Activated T-cell treated with anti-CD3 and anti-CD28 coated beads, Interleukin-2, amount 50 U/mL, for 4 hours (primary cell): ENCODE measurements at places on chromosomes 12 and 14.

DNA sequence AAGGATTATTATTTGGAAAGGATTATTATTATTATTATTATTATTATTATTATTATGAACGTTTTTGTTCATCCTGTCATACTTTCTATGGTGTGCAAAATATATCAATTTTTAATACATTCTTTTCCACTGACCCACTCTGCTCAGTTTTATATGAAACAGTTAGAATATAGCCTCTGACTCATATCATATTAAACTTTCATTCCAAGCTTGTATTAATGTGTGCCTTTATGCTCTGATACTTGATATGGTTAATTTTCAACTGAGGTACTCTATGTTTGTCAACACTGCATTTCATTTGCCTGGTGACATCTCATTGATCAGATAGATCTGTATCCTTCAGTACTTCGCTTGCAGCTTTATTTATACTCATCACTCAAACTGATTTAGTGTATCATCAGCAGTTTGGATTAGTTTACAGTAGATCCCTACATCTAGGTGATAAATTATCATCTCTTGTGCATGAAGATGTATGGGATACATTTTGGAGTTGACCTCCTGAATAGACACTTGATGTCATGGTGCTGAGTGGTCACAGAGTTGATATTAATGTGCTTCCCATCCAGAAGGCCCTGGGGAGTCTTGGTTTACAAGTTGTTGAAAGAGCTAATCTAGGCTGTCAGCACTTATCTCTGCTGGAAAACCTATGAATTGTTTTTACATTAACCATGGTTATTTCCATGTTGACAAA, 271.8 kb downstream of the TRHDE start:
- DNase-seq: no peak

GRCh38 chr14:99889268-99889667, 96.1 kb downstream of the EML1 start:
- DNase-seq: no peak

GRCh38 chr14:36553656-36554260, 28.7 kb downstream of the NKX2-8 start:
- no peak for DNase-seq

DNA sequence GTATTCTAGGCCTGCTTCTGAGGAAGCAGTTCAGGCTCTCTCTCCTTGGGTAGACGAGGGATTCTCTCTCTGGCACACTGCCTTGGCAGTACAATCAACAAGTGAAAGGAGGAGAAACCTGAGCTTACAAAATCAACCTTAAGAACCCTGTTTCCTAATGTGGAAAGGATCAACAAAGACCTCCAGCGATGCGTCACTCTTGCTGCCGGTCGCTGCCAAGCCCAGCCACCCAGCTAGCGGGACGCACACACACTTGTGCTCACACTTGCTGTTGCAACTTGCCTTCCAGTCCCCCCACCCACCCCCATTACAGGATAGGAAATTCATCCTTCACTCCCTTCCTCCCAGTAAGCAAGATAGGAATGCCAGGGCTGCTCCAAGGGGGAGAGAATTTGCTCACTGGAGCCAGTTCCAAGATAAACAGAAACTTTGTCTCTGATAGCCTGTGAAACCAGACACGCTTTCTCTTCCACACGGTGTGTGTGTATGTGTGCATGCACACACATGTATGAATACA, 144.3 kb downstream of the BCL11B start:
- DNase-seq: no peak

GRCh38 chr14:75318353-75318752, 39.7 kb downstream of the FOS start:
- no peak for DNase-seq

DNA sequence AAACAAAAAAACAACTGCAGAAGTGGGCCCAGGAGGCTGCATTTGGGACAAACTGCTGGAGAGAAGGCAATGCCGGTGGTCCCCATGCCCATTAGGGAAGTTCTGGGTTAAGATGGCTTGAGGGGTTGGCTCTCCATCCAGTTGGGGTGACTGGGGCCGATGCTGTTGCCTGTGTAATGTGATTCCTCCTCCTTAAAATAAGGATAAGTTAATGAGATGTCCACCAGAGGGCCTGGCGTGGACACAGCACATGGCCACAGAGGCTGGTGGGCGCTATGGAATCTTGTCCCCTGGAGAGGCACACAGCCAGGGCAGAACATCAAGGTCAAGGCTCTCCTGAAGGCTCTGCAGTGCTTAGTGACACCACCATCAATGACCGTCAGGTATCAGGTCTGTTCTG, 1.0 kb upstream of the TESC start:
- no peak for DNase-seq

GRCh38 chr14:49875640-49876198, 17.2 kb upstream of the ARF6 start:
- DNase-seq: no peak

DNA sequence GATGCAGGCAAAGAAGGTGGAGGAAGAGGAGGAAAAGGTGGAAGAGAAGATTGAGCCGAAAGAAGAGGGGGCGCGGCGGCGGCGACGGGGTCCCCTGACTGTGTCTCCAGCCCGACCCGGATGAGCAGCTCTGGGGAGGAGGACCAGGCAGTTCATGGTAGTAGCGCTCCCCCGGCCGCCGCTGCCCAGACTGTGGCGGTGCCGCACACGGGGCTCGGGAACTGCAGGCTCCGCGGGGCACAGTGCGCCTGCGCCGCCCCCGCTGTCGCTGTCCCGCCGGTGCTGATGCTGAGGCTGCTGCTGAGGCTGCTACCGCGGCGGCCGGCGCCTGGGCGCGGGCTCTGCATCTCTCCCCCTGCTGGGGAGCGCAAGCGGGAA, at the start of gene KCNH5:
Gene KCNH5, minus strand, starts transcription at position 225 of the 378 bp plus-strand sequence. CDS start 272 bp downstream, outside the sequence.
- DNase-seq: no peak

DNA sequence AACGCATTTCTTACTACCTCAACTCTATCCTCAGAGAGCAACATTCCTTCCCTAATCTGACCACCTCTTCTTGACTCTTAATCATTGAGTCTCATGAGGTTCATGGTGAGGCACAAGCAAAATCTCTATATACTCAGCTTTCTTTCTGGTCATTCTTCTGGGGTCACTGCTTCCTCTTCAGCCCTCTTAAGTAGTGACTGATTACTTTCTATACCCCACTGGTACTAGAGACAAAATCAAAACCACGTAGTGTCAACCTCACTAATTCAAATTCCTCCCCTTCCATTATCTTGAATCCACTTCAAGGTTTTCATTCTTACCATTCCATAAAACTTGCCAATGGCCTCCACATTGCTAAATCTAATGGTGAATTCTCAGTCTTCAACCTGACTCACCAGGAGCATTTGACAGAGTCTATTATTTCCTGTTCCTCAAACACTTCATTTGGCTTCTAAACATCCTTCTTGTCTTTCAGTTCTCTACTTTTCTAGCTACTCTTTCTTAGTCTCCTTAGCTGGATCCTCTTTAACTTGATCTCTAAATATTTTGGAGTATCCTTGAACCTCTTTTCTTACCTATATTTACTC, 6.8 kb downstream of the WDHD1 start:
- DNase-seq: no peak

GRCh38 chr12:93379326-93379980, 1.7 kb downstream of the NUDT4 start:
- DNase-seq: no peak

GRCh38 chr14:68977718-68978171, 1.4 kb downstream of the ACTN1 start:
- DNase-seq: no peak

GRCh38 chr12:2841056-2841650, 6.3 kb upstream of the NRIP2 start:
- no peak for DNase-seq

DNA sequence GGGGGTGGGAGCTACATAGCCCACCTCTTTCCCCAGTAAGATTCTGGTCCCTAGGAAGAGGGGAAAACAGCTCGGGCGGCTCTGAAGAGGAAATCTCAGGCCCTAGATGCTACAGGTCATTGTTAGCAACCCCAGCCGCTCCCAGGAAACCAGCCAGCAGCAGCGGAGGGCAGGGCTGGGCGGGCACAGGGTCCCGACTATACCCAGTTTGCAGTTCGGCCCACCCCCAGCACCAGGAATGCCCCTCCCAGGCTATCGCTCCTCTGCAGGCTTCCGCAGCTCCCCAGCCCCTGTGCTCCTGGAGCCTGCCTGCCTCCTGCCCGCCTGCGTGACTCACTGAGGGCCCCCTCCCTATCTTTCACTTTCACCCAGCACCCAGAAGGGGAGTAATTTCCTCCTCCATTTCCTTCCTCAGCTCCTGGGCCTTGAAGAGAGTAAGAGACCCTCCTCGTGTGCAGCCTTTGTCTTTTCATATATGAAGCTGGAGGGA, 27.2 kb upstream of the PNMA1 start:
- peak; percentile 60 for DNase-seq

DNA sequence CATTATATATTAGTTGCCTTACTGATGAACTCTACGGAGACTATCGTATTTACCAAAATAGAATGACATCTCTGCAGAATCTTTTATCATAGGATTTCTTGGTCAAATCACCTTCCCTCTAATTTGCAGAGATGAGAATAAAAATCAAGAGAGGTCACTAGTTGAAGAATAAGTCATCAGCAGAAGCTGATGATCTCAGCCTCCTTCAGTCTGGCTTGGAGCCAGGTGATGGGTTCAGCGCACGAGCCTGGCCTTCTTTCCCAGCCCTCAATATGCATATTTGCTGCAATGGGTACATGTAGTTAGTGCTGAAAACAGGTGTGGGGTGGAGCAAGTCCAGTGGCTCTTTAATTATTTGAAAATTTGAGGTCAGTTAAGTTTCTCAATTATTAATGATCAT, 19.2 kb upstream of the EMP1 start:
- no peak for DNase-seq

GRCh38 chr12:33383503-33383902, 56.1 kb downstream of the SYT10 start:
- DNase-seq: no peak

DNA sequence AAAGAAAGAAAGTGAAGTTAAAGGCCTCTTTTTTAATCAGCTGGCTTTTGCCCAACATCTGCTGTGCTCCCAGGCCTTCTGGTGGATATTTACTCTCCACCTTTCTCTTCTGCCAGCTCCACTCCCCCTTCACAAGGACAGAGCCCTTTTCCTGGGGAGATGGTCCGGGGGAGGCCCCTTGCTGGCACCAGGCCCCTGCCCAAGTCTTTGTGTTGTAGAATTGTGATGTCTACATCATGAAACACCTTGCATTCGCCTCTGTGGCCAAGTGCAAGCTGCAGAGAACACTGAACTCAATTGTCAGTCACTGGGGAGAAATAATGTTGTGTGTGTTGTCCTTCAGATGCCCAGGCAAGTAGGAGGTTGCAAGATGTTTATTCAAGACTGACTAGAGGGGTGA, 150.3 kb downstream of the DPF3 start:
- no peak for DNase-seq

DNA sequence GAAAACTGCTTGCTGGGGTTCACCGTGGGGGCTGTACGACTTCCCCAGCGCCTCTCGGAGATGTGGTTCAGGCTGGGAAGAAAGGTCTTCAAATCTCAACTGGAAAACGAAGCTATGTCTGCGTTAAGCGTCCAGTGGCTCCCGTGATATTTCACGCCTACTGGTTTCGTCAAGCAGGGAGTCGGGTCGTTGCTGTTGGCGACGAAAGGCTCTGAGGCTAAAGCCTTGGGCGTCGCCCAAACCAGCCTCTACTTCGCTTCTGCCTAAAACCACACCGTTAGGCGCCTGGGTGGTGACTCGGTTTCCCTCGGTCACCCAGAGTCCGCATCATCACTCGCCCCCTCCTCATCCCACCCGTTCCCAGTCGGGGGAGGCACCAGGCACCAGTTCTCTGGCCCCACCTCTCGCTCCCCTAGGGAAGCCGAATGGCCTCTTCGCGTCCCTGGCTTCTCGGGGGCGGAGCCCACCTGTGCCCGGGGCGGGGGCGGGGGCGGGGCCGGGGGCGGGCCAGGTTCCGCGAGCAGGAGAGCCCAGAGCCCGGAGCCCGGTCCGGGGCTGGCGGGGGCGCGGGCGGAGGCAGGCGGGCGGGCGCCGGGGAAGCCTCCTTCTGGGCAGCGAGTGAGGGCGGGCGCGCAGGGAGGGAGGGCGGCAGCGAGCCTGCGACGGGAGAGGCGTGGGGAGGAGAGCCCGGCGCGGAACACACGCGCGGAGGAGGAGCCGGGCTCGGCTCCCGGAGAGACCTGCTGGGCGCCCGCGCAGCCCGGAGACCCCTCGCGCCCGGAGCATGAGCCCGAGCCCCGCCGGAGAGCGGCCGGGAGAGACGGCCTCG, at the start of gene B4GALNT3:
Gene B4GALNT3, plus strand, starts transcription at position 510 of the 829 bp plus-strand sequence. CDS start 438 bp downstream, outside the sequence.
- peak; percentile 29 for DNase-seq

- no peak for DNase-seq
Measured at GRCh38 chr12:120342175-120343038, 14.8 kb upstream of the PLA2G1B start.

DNA sequence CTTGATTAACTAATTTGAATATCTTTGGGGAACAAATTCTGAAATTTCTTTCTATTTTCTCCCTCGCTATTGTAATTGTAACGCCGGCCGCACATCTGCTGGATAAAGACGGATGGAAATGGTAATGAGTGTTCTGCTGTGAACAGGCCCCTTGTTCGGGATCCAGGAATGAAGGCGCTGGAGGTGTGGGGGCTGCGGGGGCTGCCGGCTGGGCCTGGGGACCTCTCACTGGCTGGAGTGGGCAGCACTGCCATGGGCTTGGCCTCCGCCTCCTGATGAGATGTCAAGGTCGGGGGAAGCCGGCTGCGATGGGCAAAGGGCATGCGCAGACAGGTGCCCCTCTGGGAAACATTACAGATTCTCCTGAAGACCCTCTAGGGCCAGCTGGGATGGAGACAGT, 175.4 kb downstream of the PHETA1 start:
- DNase-seq: no peak

GRCh38 chr14:100664841-100665510, 61.7 kb upstream of the DLK1 start:
- no peak for DNase-seq

GRCh38 chr12:69337311-69338090, 10.7 kb upstream of the LYZ start:
- DNase-seq: no peak

DNA sequence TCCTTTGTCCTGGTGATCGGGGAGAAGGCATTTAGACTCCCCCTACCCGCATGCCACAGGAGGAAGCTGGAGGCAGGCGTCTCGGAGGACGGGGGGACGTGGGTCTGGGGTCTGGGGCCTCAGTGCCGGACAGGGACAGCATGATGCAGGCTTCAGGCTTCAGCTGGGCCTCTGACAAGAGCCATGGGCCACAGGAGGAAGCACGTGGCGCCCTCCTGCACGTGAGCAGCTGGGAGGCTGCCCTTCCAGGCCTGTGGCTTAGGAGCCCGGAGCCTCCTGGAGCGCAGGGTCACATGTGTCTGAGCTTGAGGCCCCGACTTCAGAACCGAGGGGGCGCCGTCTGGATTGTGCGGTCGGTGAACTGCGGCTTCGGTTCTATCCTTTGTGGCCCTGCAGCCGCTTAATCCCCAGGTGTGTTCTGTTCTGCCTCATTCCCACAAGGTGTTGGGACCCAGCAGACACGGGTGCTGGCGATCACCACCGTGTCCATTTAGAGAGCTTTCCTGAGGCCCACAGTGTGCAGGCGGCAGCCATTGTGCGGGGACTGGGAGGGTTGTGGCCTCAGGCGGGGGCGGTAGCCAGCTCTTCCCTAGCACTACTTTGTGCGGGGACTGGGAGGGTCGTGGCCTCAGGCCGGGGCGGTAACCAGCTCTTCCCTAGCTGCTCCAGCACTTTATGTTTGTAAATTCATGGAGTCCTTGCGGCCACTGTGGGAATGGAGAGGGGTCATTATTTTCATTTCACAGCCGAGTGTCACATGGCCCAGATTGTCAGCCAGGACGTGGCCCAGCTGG, 150.2 kb downstream of the ADGRD1 start:
- DNase-seq: no peak
